Tibial nerve (tissue), 4 donors: ENCODE measurements at places on chromosomes 12 and 14.

GRCh38 chr12:99920353-99920960, 64.3 kb downstream of the ANKS1B start:
- H3K27me3 ChIP-seq: no peaks in the 10 kb centered on the region
- no peak overlapping the region for H3K4me3 ChIP-seq
- H3K4me1 ChIP-seq: no peaks in the 10 kb centered on the region

DNA sequence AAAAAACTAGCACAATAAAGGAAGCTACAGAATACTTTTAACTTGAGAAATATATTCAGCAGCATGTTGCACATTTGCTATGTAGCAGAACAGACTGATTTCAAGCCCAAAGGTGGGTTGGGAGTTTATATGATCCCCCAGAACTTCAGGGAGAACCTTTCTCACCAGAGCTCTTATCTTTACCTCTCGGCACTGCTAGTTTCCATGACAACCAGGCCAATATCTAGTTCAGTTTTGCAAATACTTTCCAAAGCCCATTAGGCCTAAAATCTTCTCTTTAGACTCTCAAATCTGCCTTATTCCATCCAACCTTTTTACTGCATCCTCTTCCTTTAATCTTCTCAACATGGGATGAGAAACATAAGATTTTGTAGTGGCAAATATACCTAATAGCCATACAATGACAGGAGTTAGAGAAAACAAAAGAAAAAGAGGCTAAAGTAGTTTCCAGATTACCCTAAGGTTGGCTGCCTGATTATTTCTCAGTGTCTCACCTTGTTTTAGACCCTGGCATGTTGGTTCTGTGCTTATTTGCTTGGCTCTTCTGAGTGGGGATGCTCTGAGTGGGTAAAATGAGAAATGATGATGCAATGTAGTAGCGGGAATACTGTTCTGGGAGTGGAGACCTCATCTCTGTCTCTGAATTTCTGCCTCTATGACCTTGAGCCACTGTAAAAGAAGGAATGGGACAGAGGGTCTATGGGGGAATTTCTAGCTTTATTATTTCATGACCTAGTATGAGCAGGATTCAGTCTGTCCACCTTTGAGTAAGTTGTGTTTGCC, 427.6 kb upstream of the STXBP6 start:
- no peaks in the 10 kb centered on the region for H3K4me1 ChIP-seq
- no peaks in the 10 kb centered on the region for H3K27me3 ChIP-seq
- no peak overlapping the region for H3K27ac ChIP-seq
- H3K36me3 ChIP-seq: no peaks in the 10 kb centered on the region
- H3K4me3 ChIP-seq: no peak overlapping the region

- no peaks in the 10 kb centered on the region for H3K4me1 ChIP-seq
- H3K4me3 ChIP-seq: no peak overlapping the region
- no peak for DNase-seq
- H3K27me3 ChIP-seq: no peaks in the 10 kb centered on the region
Measured at GRCh38 chr12:68695454-68695853, 8.7 kb downstream of the NUP107 start.

GRCh38 chr12:9071518-9071917, 44.2 kb downstream of the A2M start:
- H3K4me3 ChIP-seq: no peak overlapping the region
- no peaks in the 10 kb centered on the region for H3K27me3 ChIP-seq
- no peak overlapping the region for H3K27ac ChIP-seq
- no peaks in the 10 kb centered on the region for H3K4me1 ChIP-seq
- no peak for DNase-seq

DNA sequence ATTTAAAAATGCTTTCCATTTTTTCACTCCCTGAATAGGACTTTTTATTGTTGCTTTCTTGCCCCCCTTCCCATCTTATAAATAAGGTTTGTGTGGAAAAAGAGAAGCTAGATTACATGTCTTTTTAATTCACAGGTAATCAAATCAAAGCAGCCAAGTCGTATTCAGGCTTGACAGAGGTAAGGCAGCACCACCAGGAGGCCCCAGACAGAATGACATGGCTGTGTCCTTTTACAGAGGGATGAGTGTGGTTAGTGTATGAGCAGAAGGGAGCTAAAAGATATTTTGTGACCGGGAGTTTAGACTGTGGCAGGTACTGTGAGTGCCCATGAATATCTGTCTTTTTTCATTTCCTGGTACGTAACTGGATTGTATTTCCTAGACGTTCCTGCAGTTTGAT, 596.1 kb downstream of the ETNK1 start:
- no peaks in the 10 kb centered on the region for H3K36me3 ChIP-seq
- H3K4me1 ChIP-seq: no peaks in the 10 kb centered on the region
- no peak overlapping the region for H3K27ac ChIP-seq
- DNase-seq: no peak

DNA sequence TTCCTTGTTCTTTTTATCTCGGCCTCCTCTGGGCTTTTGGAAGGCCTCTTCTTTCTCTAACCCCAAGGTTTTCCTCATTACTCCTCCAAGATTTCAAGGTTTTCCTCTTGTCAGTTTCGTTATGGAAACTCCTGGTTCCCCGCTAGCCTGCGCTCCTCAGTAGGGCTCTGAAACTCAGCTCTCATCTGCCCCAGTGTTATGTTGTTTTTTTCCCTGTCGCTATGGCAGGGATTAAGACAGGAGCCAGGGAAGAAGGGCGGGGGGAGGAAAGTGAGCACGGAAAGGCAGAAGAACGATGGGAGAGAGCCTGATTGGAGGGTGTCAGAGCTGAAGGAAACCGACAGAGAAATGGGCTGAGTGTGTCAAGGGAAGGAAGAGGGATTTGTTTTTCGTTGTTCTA, 26.5 kb upstream of the JDP2 start:
- H3K27ac ChIP-seq: no peak overlapping the region
- H3K4me1 ChIP-seq: peaks cover 19% of the 10 kb centered on the region
- H3K27me3 ChIP-seq: no peaks in the 10 kb centered on the region
- H3K36me3 ChIP-seq: no peaks in the 10 kb centered on the region

- H3K27ac ChIP-seq: peak overlapping the region; percentile 99
- no peaks in the 10 kb centered on the region for H3K4me1 ChIP-seq
- no peaks in the 10 kb centered on the region for H3K27me3 ChIP-seq
- no peak overlapping the region for H3K4me3 ChIP-seq
- H3K36me3 ChIP-seq: no peaks in the 10 kb centered on the region
- no peak for DNase-seq
Measured at GRCh38 chr14:31024010-31024480, 1.4 kb upstream of the AP4S1 start.

DNA sequence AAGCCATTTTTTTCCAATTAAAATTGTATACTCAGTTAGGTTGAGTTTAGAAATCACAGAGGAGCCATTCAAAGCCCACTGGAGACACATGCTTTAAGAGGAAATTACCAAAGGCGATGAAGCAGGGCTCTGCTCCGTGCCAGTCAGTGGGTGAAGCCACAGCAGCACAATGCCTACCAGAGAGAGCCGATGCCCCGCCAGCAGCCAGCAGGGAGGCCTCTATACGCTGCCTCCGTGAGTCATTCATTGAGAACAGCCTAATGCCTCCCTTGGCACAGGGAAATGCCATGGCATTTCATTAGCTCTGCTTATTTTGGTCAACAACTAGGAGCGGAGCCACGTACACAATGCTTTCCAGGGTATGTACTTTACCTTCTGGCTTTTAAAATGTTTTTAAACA, 197.8 kb upstream of the FRMD6 start:
- peak overlapping the region; percentile 67 for H3K27ac ChIP-seq
- no peaks in the 10 kb centered on the region for H3K27me3 ChIP-seq
- DNase-seq: no peak
- H3K36me3 ChIP-seq: no peaks in the 10 kb centered on the region
- no peak overlapping the region for H3K4me3 ChIP-seq

GRCh38 chr12:92360543-92360942, 214.9 kb upstream of the BTG1 start:
- H3K27me3 ChIP-seq: no peaks in the 10 kb centered on the region
- H3K36me3 ChIP-seq: no peaks in the 10 kb centered on the region
- no peak for DNase-seq
- H3K4me3 ChIP-seq: no peak overlapping the region

DNA sequence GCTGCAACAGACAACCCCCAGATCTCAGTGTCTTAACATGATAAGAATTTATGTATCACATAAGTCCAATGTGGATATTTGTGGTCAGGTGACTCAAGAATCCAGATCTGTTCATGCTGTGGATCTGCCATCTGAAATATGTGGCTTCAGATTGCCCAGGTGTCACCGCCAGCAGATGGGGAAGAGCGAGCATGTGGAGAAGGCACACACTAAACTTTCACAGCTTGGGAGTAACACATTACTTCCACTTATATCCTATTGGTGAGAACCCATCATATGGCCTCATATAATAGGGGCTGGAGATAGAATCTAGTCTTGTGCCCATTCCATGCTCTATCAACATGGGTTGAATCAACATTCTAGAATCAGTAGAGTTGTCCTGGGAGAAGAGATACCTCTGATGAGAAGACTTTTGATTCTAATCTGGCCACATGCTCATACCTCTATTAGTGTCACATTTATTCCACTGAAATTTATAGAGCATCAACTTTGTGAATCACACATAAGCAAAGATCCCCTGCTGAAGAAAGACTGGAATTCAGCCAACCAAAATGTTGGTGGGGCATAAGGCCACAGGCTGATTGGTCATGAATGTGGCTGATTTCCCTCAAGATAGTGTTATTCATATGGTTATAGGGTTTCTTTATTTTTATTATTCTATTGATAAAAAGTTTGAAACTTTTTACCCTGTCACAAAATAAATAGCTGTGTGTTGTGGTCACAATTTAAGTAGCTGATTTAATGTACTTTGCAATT, 6.0 kb upstream of the CALCOCO1 start:
- no peaks in the 10 kb centered on the region for H3K36me3 ChIP-seq
- DNase-seq: no peak
- H3K27ac ChIP-seq: no peak overlapping the region
- no peak overlapping the region for H3K4me3 ChIP-seq

- no peaks in the 10 kb centered on the region for H3K36me3 ChIP-seq
- H3K4me3 ChIP-seq: no peak overlapping the region
- H3K4me1 ChIP-seq: no peaks in the 10 kb centered on the region
- no peaks in the 10 kb centered on the region for H3K27me3 ChIP-seq
- no peak overlapping the region for H3K27ac ChIP-seq
Measured at GRCh38 chr12:29907461-29907860, 123.7 kb upstream of the TMTC1 start.

GRCh38 chr12:40287369-40287975, 62.7 kb downstream of the LRRK2 start:
- DNase-seq: no peak
- no peaks in the 10 kb centered on the region for H3K27me3 ChIP-seq
- H3K4me1 ChIP-seq: no peaks in the 10 kb centered on the region
- H3K27ac ChIP-seq: no peak overlapping the region
- no peak overlapping the region for H3K4me3 ChIP-seq

- DNase-seq: peak; percentile 62
- H3K27me3 ChIP-seq: no peaks in the 10 kb centered on the region
- H3K4me1 ChIP-seq: no peaks in the 10 kb centered on the region
- peak within 1 kb of the TSS; percentile 64 for H3K27ac ChIP-seq
- peak within 1 kb of the TSS; percentile 53 for H3K4me3 ChIP-seq
Measured at GRCh38 chr12:57611108-57611826, at the start of gene ARHGEF25. Gene ARHGEF25 (plus strand): TSS chr12:57611435. CDS start chr12:57611895, 460 bp downstream.

- H3K4me1 ChIP-seq: no peaks in the 10 kb centered on the region
- no peak for DNase-seq
- H3K4me3 ChIP-seq: no peak overlapping the region
- H3K36me3 ChIP-seq: no peaks in the 10 kb centered on the region
- no peaks in the 10 kb centered on the region for H3K27me3 ChIP-seq
Measured at GRCh38 chr14:54890788-54891187, 11.8 kb downstream of the GCH1 start.

DNA sequence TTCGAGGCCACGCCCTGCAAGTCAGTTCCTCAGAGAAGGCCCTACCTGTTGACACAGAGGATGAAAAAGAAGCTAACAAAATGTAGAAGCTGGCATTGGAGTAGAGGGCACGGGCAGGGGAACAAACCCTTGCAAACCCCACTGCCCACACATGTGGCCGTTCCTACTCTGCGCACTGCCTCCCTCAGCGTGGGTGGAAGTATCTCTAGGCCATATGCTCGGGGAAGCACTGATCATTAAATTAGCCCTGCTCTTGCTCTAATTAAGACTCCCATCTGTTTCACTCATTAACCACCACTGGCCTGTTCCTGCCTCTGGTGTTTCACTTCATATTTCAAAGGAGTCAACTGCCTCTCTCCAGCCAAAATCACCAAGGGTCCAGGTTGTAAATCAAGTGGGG, 201.2 kb upstream of the SFSWAP start:
- DNase-seq: no peak
- H3K27ac ChIP-seq: no peak overlapping the region
- H3K4me1 ChIP-seq: no peaks in the 10 kb centered on the region
- H3K27me3 ChIP-seq: no peaks in the 10 kb centered on the region
- no peaks in the 10 kb centered on the region for H3K36me3 ChIP-seq
- no peak overlapping the region for H3K4me3 ChIP-seq

DNA sequence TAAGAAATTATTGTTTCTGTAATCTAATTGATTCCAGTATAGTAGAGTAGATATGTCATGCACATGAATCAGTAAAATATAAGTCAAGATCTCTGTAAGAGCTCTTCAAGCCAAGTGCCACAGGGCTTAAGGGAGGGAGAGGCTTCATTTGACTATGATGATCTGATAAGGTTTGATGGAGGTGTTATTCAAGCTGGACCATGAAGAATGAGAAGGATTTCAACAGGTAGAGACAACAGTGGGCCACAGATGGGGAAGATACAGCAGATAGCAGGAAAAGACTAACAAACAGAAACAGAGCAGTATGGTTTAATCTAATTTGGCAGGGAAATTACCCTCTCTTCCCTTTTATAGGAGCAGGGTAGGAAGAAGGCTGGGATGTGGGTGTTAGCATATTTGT, 40.6 kb upstream of the FKBP4 start:
- H3K4me1 ChIP-seq: no peaks in the 10 kb centered on the region
- H3K27me3 ChIP-seq: no peaks in the 10 kb centered on the region
- H3K4me3 ChIP-seq: no peak overlapping the region
- no peaks in the 10 kb centered on the region for H3K36me3 ChIP-seq
- H3K27ac ChIP-seq: no peak overlapping the region
- DNase-seq: no peak

GRCh38 chr14:65156568-65157366, 54.5 kb upstream of the MAX start:
- DNase-seq: peak; percentile 53
- H3K4me1 ChIP-seq: no peaks in the 10 kb centered on the region
- peak overlapping the region; percentile 90 for H3K27ac ChIP-seq
- H3K36me3 ChIP-seq: no peaks in the 10 kb centered on the region
- no peaks in the 10 kb centered on the region for H3K27me3 ChIP-seq

GRCh38 chr12:31479516-31480210, 111.3 kb downstream of the DENND5B start:
- no peaks in the 10 kb centered on the region for H3K36me3 ChIP-seq
- H3K27me3 ChIP-seq: no peaks in the 10 kb centered on the region
- no peak overlapping the region for H3K27ac ChIP-seq
- no peak overlapping the region for H3K4me3 ChIP-seq

GRCh38 chr14:61875483-61875882, 113.3 kb downstream of the SNAPC1 start:
- H3K36me3 ChIP-seq: no peaks in the 10 kb centered on the region
- no peak overlapping the region for H3K27ac ChIP-seq
- no peak overlapping the region for H3K4me3 ChIP-seq
- DNase-seq: no peak

DNA sequence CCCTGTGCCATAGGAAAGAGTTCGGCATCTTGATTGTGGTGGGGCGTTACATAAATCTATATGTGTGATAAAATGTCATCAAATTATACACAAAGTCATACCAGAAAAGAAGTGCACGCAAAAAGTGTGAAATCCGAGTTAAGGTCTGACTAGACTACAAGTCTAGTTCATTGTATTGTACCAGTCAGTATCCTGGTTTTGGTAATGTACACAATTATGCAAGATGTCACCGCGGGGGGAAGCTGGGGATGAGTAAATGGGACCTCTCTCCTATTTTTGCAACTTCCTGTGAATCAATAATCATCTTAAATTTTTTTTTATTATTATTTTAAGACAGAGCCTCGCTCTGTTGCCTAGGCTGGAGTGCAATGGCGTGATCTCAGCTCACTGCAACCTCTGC, 43.2 kb upstream of the BCL11B start:
- H3K4me1 ChIP-seq: no peaks in the 10 kb centered on the region
- no peaks in the 10 kb centered on the region for H3K36me3 ChIP-seq
- H3K4me3 ChIP-seq: no peak overlapping the region
- no peaks in the 10 kb centered on the region for H3K27me3 ChIP-seq
- no peak for DNase-seq
